Hepatocyte (in vitro differentiated cells): ENCODE measurements at places on chromosomes 7 and 10. TPM values are rescaled to one million over a fixed set of nuclear protein-coding genes. Genes with fewer than 3 reads are reported as not detected.

The ZNF727 gene
- not detected in 2 replicates for total RNA-seq

DNA sequence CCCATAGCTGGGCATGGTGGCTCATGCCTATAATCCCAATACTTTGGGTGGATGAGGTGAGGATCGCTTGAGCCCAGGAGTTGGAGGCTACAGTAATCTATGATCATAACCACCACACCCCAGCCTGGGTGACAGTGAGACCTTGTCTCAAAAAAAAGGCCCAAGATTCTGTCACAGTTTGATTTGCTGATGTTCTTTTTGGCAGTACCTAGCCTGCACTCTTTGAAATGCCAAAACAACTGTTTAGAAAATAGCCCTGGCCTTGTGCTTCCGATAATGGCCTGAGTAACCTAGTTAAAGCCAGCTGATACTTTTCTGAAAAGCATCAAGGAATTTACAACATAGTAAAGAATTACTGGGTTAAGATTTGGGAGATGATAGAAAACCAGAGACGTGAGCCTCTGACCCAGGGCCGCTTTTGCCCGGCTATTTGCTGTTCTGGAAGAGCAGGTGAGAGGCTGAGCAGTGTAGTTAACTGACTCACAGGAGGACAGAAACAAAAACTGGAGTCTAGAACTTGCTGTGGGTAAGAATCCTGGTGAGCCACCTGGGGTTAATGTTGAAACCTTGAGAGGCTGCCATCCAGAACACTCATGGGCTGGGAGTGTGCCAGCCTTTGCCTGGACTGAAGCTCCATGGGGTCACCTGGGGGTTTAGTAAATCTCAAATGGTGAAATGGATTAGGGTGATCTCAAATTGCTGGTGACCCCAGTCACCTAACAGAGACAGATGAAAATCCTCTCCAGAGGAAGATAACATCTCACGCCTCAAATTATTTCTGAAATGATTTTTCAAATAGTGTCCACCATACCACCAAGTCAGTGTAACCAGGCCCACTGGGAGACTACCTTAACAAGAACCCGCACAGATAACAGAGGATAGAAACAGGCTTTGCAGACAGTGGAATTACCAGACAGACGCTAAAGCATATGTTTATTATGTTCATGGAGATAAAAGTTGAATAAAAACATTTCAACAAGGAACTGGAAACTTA is 51.8 kb downstream of the GALNT11 start:
- no peak for DNase-seq

The ZFAND4 gene
- total RNA-seq, result 12.0 and 12.7 TPM in 2 replicates

- no peak for DNase-seq
These were observed 124.6 kb downstream of the CCNY start for GRCh38 chr10:35460852-35461460.

DNA sequence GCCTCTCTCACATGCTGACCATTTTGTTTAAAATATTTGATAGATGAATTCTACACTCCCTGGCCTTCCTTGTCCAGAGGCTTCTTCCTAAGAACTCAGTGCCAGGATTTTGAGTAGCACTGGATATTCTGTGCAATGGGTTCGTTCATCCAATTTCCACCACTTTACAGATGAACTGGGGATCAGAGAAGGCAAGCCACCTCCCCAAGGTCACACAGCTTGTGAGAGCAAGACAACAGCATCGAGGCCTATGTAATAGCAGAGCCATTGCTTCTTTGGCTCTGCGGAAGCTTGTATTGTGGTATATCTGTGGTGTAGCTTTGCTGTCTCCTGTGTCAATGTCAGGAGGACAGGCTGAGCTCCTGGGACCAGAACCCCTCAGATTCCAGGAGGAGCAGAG is 140.9 kb downstream of the PLPP4 start:
- DNase-seq, result no peak

The CACNB2 gene
- 4.6 and 10.2 TPM in 2 replicates for total RNA-seq

DNA sequence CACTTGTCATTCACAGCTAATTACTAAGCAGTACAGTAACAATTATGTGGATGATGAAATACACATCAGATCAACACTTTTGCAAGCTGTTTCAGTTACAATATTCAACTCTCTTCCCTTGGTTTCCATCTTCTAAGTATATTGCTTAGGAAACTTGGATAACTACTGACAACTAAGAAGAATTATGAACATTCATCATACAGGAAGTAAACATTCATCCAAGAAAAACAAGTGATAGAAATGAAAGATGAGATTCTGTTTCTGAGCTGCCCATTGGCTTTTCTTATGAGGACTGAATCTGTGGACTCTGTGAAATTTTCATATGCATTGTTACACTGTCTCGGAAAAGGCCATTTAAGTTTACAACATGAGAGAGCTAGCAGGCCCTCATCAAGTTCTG is 240.2 kb downstream of the PRKG1 start:
- no peak for DNase-seq

DNA sequence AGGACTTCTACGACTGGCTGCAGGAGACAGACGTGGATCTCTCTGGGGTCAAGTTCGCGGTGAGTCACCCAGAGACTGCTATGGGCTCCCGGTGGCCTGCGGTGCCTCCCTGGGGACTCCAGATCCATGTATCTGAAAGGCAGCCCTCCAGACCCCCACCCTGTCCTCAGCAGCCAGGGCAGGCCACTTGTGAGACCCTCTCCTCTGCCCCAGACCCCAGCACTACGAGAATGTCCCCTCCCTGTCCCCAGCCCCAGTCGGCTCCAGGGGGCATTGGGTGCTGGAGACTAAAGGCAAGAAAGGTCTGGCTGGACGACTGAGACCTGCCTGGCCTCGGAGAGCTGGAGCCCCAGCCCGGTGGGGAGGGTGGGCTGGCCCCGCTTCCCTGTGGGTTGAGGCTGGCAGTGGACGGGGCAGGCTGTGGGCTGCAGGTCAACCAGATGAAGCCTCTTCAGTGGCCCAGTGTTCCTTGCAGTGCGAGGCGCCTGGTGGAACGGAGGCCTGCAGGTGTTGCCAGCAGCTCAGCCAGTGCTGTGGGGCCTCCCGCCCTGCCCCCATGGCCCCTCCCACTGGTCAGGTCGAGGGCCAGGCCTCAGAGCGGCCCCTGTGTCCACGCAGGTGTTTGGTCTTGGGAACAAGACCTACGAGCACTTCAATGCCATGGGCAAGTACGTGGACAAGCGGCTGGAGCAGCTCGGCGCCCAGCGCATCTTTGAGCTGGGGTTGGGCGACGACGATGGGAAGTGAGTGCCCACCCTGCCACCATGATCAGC is 13.8 kb downstream of the TMEM120A start:
- DNase-seq, result no peak

DNA sequence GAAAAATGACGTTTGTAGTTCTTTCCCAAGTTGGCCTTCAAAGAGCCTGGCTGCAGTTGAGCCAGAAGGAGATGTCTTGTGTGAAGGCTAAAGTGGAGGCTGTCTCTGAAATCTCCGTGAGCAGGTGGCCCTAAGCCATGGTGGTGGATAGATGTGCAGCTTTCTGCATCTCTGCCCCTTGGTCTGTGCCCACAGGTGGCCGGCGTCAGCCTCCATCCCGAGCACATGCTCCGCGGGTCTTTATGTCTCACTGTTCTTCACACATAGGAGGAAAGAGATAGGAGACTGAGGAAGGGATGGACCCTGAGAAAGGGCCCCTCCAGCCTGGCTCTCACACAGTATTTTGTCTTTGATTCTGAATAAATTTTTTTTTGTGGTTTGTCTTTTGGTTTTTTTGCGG is 30.3 kb upstream of the SLC26A4 start:
- DNase-seq, result no peak

DNA sequence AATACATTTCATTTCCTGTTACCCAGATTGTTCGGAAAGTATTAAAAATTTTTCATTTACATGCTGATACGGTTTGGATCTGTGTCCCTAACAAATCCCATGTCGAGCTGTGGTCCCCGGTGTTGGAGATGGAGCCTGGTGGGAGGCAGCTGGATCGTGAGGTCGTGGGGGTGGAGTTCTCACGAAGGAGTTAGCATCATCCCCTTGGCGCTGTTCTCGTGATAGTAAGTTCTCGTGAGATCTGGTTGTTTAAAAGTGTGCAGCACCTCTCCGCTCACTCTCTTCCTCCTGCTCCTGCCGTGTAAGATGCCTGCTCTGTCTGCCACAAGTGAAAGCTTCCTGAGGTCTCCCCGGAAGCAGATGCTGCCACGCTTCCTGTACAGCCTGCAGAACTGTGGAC is 30.9 kb downstream of the PLEKHS1 start:
- no peak for DNase-seq
